Karpas-422 (cell line): ENCODE measurements at places on chromosomes 2 and 18. TPM values are rescaled to one million over a fixed set of nuclear protein-coding genes. Genes with fewer than 3 reads are reported as not detected.

ANKRD30B gene
- total RNA-seq = not detected in 2 replicates

ASTL gene
- not detected in 2 replicates for total RNA-seq

SLC40A1 gene
- not detected in 2 replicates for total RNA-seq

DYSF gene
- not detected in 2 replicates for total RNA-seq

PPP4R1 gene
- 28.7 and 52.7 TPM in 2 replicates for total RNA-seq

NDC80 gene
- total RNA-seq = 25.4 and 48.5 TPM in 2 replicates

AMER3 gene
- total RNA-seq = not detected in 2 replicates

- no peaks in the 10 kb centered on the region for H3K4me1 ChIP-seq
- H3K4me3 ChIP-seq = no peak overlapping the region
- DNase-seq = no peak
- H3K27ac ChIP-seq = no peak overlapping the region
- no peaks in the 10 kb centered on the region for H3K27me3 ChIP-seq
Observed at GRCh38 chr2:219675221-219675620, 47.8 kb downstream of the SLC4A3 start.

- H3K27ac ChIP-seq = no peak overlapping the region
- DNase-seq = no peak
- H3K4me3 ChIP-seq = no peak overlapping the region
- no peaks in the 10 kb centered on the region for H3K27me3 ChIP-seq
- H3K4me1 ChIP-seq = no peaks in the 10 kb centered on the region
- H3K36me3 ChIP-seq = no peaks in the 10 kb centered on the region
Observed at GRCh38 chr2:175686002-175686401, 316.1 kb downstream of the LNPK start.

GRCh38 chr2:235011929-235012631 lies 60.3 kb downstream of the SH3BP4 start:
- DNase-seq = no peak
- no peak overlapping the region for H3K4me3 ChIP-seq
- no peaks in the 10 kb centered on the region for H3K4me1 ChIP-seq
- no peaks in the 10 kb centered on the region for H3K36me3 ChIP-seq

- H3K27me3 ChIP-seq = no peaks in the 10 kb centered on the region
- no peaks in the 10 kb centered on the region for H3K4me1 ChIP-seq
Observed at GRCh38 chr18:29160170-29160569, 983.2 kb upstream of the CDH2 start.

DNA sequence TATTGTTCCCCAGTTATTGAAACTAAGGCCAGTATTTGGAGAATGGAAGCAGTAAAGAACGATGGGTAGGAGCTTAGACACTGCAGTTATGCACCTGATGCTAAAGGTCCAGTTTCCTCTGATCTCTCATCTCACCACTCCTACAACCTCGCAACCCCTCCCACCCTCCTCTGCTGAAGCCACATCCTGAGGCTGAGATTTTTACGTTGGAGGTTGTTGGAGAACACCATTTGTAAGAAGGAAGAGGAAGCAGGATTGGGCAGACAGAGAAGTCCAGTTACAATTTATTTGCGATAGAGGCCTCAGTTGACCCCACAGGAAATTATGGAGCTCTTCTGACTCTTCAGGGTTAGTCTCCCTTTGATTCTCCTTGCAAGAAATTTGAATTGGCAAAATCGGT lies 54.3 kb upstream of the NDUFV2 start:
- no peak overlapping the region for H3K27ac ChIP-seq
- no peaks in the 10 kb centered on the region for H3K27me3 ChIP-seq
- no peak overlapping the region for H3K4me3 ChIP-seq

DNA sequence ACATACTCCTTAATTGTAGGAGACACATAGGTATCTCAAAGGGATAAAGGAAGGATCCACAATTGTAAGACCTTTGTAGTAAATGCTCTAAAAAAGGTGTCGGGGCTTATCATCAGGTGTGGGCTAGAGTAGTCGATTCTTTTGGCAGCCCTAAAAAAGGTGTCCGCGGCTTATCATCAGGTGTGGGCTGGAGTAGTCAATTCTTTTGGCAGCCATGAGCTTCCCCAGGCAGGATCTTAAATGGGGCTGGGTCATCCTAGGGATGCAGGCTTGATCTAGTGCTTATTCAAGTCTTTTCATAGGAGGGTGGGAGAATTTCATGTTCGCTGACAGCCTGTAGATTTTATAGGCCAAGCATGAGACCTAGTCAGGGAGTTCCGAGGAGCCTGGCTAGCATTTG lies 406.4 kb upstream of the VWC2L start:
- no peaks in the 10 kb centered on the region for H3K36me3 ChIP-seq
- no peaks in the 10 kb centered on the region for H3K4me1 ChIP-seq
- no peaks in the 10 kb centered on the region for H3K27me3 ChIP-seq

GRCh38 chr2:217836901-217837491 lies 165.8 kb downstream of the TNS1 start:
- peaks cover 5% of the 10 kb centered on the region; the same call in 1 of the 2 replicates for H3K4me1 ChIP-seq
- H3K4me3 ChIP-seq = no peak overlapping the region
- no peaks in the 10 kb centered on the region for H3K27me3 ChIP-seq
- no peak overlapping the region for H3K27ac ChIP-seq
- H3K36me3 ChIP-seq = no peaks in the 10 kb centered on the region
- DNase-seq = peak; percentile 80

DNA sequence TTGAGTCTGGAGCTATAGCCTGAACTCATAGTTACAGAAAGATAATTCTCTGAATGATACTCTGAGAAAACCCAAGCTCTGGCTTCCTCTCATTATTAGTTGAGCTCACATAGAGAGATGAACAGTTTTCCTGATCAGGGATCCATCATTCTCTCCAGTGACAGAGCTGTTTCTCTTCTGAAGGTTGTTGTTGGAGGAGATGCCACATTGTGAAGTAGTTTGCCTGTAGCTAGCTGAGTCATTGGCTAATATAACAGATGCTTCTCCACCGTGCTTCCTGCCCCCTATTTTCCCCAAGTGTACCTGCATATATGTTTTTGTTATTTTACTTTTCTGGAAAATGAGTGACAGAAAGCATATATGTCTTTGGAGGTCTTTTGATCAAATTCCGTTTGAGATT lies 64.6 kb downstream of the OSBPL6 start:
- no peaks in the 10 kb centered on the region for H3K36me3 ChIP-seq
- H3K27ac ChIP-seq = no peak overlapping the region
- H3K4me3 ChIP-seq = no peak overlapping the region
- no peaks in the 10 kb centered on the region for H3K27me3 ChIP-seq
- no peaks in the 10 kb centered on the region for H3K4me1 ChIP-seq

DNA sequence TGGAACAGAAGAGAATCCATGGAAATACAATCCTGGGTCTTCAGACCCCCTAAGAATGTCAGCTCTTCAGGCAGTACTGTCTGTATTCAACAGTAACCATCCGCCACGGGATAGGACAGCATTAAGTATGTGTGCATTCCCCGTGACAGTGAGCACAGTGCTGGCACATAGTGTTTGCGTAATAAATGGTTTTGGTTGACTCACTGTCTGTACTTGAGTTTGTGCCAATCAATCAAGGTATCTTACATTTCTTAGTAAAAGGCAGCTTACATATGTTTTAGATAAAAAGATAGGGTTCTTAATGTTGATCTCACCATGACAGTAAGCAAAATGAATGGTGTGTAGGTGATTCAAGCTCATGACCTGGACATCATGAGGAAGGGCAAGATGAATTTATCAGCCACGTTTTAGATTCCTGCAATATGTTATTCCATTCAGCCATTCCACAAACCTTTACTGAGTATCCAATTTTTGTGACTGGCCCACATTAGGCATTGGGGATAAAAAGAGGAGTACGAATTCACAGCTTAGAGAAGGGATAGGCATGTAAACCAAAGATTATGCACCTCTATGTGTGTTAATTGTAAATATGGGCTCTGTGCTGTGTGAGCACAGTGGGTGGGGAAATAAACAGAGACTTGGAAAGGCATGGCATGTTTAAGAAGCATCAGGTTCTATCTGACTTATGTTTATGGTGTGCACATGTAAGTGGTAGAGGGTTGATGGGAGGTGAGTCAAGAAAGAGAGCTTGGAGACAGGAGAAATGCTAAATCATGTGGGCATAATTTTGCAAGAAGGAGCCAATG lies 258.8 kb downstream of the SLC8A1 start:
- no peak for DNase-seq
- no peak overlapping the region for H3K4me3 ChIP-seq
- H3K27ac ChIP-seq = no peak overlapping the region
- H3K27me3 ChIP-seq = no peaks in the 10 kb centered on the region
- no peaks in the 10 kb centered on the region for H3K4me1 ChIP-seq

DNA sequence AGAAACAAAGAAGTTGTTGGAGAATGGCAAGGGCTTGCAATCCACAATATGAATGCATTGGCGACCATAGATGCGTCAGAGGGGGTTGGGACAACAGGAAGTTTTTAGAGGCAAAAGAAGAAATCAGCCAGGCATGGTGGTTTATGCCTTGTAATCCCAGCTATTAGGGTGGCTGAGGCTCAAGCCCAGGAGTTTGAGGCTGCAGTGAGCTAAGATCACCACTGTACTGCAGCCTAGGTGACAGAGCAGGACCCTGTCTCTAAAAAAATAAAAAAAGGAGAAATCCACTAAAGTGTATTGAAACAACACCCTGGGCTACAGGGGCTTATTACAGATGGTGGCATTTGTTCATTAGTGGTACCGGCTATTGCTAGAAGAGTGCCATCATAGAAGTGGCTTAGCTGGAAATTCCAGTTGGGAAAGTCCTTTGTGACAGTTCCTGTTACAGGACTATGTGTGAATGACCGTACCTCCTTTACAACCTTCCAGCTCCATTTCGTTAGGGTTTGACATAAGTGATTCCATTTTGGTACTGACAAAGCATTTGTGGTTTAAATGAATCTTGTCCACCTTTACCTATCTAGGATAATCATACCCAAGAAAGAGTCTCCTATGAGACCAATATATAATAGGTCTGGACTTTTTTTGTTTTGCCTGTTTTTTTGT lies 10.7 kb upstream of the WDSUB1 start:
- no peaks in the 10 kb centered on the region for H3K4me1 ChIP-seq
- H3K27ac ChIP-seq = no peak overlapping the region
- no peak for DNase-seq
- H3K4me3 ChIP-seq = no peak overlapping the region
- H3K36me3 ChIP-seq = no peaks in the 10 kb centered on the region
- no peaks in the 10 kb centered on the region for H3K27me3 ChIP-seq

DNA sequence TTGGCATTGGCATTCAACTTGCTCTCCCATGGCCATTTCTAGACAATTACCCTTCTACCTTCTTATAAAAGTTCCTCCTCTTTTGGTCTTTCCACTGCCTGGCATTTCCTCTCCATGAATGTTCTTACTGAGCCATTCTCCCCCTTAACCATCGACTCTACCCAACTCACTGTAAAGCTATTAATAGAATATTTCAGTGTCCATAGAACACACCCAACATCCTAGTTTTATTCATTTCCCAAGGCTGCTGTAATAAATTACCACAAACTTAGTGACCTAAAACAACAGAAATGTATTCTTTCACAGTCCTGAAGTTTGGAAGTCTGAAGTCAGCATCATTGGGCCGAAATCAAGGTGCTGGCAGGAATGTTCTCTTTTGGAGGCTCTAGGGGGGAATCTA lies 170.0 kb upstream of the ATP5MC3 start:
- H3K4me1 ChIP-seq = no peaks in the 10 kb centered on the region
- no peaks in the 10 kb centered on the region for H3K27me3 ChIP-seq
- no peak overlapping the region for H3K27ac ChIP-seq
- no peaks in the 10 kb centered on the region for H3K36me3 ChIP-seq
- no peak for DNase-seq

DNA sequence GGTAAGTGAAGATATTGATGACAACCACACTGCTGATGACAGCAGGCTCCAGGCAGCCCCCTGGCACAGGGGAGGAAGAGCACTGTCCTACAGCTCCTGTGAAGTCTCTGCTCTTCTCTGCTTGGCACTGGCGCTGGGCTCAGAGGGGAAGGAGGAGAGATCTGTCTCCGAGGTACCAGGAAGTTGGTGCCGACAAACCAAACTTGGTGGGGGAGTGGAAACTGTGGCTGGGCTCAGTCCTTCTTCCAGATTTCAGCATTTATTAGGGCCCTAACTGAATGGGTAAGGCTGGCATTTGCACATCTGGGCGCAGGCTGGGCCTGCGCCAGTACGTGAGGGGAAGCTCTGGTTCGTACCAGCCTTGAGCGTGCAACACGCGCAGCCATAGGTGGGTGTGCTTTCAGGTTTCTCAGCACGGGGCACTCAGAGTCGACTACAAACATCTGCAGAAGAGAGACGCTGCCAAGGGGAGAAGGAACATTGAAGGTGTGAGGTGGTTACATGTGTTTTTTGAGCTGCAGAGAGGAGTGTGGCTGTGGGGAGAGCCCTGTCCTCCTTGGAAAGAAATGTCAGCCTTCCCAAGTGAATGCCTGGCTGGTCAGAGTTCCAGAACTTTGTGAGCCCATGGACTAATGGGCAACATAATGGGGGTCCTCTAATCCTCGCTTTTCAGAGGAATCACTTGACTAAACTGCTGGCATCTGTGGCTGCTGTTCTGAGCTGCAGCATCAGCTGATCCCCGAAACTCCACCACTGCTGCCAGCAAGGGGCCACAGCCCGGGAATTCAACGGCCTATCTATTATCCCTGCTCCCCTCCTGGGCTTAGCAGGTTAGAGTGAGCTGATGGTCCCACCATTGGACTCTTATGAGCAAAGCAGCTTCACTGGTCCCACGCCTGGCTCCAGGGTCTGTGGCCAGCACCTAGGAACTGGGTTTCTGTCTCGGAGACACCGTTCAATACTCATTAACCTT lies 55.2 kb upstream of the SEMA4C start:
- H3K27me3 ChIP-seq = no peaks in the 10 kb centered on the region
- H3K4me3 ChIP-seq = no peak overlapping the region
- DNase-seq = no peak
- H3K4me1 ChIP-seq = no peaks in the 10 kb centered on the region

DNA sequence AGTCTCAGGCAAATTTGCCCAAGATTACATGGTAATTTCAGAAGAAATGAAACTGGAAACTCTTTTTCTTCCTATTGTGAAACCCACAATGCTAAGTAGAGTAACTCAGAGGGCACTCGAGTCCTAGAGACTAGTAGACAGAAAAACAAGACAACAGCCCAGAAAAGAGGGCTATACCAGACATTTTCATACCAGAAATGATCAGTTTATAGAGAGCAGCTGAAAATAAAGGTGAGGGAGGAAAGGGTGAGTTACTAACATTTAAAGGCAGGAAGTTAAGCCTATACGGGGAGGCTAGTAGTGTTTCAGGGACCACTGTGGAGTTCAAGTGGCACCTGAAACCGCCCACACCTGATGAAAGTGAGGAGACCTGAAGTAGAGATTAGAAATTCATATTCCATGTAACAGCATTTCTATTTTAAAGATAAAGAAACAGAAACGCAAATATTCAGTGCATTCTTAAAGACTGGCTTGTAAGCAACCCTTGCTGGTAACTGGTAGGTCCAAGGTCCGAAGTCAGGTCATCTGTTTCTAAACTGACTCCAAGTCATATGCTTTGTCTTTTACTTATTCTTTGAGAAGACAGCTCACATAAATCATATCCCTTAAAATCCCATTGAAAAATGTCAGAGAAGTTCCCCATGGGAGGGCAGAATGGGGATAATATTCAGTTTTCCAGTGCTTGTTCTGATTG lies 145.1 kb upstream of the ITGB6 start:
- H3K27ac ChIP-seq = no peak overlapping the region
- no peak overlapping the region for H3K4me3 ChIP-seq
- no peak for DNase-seq
